ENCODE measurements at places on chromosomes 1 and 21. TPM values are rescaled to one million over a fixed set of nuclear protein-coding genes. Genes with fewer than 3 reads are reported as not detected.

The ZNHIT6 gene
- total RNA-seq, result 13.8 TPM

The CHD5 gene
- under 0.01 TPM for total RNA-seq

The TEX38 gene
- not detected for total RNA-seq

The ZFP69B gene
- total RNA-seq, result 1.2 TPM

The TMEM50B gene
- total RNA-seq, result 92.8 TPM

The IFNGR2 gene
- 70.8 TPM for total RNA-seq

The ADAMTS5 gene
- total RNA-seq, result 89.3 TPM

The ST6GALNAC3 gene
- 4.1 TPM for total RNA-seq

The SLC25A34 gene
- 1.3 TPM for total RNA-seq

DNA sequence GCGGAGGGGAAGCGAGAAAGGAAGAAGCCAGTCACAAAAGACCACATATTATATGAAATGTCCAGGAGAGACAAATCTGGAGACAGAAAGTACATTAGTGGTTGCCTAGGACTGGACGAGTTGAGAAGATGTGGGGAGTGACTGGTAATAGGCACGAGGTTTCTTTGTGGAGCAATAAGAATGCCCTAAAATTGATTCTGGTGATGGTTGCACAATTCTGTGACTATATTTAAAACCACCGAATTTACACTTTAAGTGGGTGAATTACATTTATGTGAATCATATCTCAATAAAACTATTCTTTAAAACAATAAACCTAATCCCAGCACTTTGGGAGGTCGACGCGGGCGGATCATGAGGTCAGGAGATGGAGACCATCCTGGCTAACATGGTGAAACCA, 63.1 kb downstream of the ZNF281 start:
- no peak for DNase-seq

GRCh38 chr21:41585199-41585994, 77.4 kb upstream of the TMPRSS2 start:
- DNase-seq, result no peak

DNA sequence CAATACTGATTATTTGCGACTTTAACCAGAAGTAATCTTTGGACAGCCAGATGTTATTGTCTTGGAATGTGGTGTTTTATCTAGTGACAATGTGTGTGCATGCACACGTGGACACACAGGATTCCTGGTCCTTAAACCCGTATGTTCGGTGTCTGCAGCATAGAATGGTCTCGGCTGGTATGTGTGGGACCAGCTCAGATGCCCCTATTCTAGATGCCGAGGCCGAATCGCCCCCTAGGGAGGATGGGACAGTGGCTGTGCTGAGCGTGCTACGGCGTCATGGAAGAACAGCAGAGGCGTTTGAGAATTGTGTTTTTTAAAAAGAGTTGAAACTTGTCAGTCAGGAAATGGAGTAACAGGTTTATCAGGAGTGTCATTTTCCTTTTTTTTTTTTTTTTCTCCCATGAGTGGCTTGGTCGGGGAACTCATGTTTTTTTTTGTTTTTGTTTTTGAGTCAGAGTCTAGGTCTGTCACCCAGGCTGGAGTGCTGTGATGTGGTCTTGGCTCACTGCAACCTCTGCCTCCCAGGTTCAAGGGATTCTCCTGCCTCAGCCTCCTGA, 30.1 kb downstream of the SKI start:
- no peak for DNase-seq

GRCh38 chr1:229531326-229531725, 23.2 kb upstream of the NUP133 start:
- DNase-seq, result no peak

DNA sequence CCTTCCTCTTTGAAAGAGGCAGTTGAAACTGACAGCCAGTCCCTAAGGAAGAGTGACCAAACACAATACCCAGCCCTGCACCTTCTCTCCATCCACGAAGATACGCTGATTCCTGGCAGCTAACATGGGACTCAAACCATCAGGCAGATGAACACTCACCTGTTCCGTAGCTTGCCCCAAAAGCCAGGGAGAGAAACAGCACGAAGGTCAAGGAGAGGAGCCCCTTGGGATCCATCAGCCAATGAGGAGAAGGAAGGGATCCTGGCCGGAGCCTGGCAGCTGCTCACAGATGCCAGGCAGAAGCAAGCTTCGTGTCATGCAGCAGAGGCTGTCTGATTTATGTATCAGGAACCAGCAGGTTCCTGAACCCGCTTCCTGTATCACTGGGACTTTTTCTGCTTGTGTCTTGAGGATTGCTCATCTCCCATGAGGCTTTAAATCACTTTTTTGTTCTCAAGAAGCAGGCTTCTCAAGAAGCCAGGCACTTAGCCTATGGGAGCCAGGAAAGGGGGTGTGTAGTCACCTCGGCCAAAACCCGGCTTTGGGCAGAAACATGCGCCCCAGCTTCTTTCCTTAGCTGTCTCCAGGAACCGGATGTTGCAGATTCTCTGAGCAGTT, at the start of gene SLAMF1:
TSS of gene SLAMF1 (minus strand) at position 334 of the 618 bp plus-strand sequence. CDS start at position 235, 99 bp downstream.
- no peak for DNase-seq

DNA sequence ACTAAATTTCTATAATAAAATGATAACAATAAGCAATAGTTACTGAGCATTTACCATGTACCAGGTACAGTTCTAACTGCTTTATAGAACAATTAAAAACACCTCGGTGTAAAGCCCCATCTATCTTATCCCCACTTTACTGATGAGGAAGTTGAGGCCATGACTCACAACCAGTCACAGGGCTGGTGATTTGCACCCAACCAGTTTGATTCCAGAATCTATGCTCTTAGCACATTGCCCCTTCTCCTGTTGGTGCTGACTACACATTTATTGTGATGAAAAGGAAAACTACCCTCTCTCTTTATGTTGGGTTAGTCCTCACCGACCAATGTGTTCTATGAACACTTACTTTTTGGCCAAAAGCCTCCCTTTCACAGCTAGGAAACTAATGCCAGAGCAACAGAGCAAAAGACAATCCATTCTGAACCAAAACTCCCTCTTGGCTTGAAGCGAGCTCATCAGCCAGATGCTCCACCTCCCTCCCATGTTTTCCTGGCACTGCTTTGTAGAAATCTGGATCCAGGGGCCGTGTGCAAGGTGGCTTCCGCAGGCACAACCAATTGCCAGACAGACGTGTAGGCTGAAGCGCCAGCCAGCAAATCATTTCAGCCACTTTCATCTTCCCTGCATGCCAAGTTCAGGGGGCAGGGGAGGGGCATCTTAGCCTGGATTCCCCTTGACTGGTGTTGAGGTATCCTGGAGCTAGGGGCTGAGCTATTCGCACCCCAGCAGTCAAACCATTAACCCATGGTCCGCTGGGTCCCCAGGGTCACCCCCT, 32.0 kb upstream of the SLC30A1 start:
- DNase-seq, result no peak

DNA sequence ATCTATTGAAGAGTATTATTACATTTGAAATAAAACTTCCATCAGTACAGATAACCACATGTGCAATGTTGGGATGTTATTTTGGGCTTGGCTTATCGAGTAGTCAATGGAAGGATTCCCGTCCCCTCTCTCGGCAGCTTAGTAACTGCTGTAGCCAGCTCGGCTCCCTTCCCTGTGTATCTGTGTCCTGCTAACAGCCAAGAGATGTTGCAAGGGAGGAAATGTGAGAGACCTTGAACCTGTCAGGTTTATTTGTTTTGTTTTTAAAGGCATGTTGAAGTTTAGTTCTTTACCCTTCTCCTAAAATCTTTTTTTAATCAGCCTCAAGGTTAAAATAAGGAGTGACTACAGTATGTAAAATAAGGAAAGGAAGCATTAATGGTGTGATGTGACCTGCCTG, 13.6 kb upstream of the TARS2 start:
- no peak for DNase-seq

GRCh38 chr21:16554503-16554902, 824.7 kb downstream of the USP25 start:
- DNase-seq, result no peak

Data from breast epithelium (tissue), 4 donors.